ENCODE measurements at places on chromosomes 2 and 18.
A peak's percentile ranks its signal among the peaks of the same experiment; 100 is the strongest.

DNA sequence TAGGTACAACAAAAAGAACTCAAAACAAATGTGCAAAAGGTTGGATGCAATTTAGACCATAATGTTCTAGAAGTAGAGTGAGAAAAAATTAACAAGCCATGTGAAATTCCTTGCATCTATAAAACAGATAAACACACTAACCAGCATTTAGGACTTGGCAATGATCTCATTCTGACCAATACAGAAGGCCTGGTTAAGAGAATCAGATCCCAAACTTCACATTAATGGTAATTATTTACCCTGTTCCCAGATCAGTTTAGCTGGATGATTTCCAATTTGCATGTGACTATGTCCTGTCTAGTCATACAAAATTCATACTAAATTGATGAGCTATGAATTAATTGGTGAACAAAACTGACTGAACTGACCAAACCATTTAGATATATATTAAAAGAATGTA, 98.4 kb upstream of the FIGN start:
- no peak for DNase-seq

- DNase-seq, result no peak
Measured at GRCh38 chr2:76159042-76159648, 448.4 kb upstream of the GCFC2 start.

DNA sequence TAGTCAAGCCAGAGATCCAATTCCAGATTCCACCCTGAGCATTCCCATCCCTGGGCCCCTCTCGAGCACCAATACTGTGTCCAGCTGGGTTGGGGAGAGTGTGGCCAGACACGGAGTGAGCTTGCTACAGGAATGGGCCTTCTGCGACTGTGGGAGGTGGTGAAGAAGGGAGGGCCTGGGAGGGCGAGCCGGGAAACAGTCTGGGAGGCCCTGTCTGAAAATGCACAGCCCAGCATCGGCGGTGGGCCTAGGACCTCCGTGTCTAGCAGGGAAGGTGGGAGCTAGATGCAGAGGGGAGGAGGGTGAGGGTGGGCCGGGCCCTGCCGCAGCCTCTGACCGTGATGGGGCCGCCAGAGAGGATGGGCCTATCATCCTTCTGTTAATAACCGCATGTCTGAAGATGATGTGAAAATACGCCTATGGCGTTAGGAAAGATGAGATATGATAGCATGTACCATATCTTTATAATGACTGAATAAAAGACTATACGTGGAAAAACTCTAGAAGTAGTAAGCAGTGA, 1.9 kb upstream of the OTOS start:
- no peak for DNase-seq

- DNase-seq, result no peak
Measured at GRCh38 chr2:112834396-112835037, 2.1 kb downstream of the IL1B start.

DNA sequence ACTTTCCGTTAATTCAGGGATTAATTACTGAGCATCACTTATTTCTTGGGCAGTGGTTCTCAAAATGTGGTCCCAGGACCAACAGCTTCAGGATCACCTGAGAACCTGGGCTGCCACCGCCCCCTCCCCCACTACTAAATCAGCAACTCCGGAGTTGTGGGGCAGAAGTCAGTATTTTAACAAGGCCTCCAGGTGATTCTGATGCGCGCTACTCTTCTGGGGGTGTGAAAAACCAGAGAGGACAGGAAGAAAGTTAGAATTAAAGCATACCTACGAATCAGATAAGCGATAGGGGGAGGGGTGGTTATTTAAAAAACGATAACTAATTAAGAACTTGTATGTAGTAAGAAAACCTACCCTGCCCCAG, 319 bp downstream of the ZSCAN30 start:
- DNase-seq, result peak; percentile 33

GRCh38 chr2:145743011-145743410, 1223.1 kb upstream of the ZEB2 start:
- no peak for DNase-seq

GRCh38 chr2:216495656-216496055, 3.0 kb upstream of the RPL37A start:
- DNase-seq, result no peak

DNA sequence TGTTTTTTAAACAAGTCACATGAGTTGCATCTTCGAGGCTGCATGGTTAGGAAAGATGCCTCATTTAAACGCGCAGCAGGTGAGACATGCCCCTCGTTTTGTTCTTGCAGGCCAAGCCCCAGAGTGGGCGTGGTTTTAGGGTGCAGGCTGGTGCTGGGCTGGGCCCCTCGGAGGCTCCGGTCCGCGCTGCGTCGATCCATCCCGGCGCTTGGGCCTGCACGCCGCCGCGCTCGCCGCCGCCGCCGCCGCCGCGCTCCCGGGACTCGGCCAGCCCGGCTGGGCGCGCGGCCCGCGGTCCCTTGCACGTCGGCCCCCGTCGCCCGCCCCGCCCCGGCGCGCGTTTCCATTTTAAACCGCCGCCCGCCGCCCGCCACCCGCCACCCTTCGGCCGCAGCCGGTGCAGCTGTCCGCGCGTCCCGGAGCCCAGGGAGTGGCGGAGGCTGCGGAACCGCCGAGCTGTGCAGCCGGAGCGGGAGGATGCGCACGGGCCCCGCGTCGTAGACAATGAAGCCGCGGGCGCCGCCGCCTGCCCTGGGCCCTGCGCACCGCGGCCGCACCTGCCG, 175.5 kb downstream of the AGAP1 start:
- DNase-seq, result no peak

DNA sequence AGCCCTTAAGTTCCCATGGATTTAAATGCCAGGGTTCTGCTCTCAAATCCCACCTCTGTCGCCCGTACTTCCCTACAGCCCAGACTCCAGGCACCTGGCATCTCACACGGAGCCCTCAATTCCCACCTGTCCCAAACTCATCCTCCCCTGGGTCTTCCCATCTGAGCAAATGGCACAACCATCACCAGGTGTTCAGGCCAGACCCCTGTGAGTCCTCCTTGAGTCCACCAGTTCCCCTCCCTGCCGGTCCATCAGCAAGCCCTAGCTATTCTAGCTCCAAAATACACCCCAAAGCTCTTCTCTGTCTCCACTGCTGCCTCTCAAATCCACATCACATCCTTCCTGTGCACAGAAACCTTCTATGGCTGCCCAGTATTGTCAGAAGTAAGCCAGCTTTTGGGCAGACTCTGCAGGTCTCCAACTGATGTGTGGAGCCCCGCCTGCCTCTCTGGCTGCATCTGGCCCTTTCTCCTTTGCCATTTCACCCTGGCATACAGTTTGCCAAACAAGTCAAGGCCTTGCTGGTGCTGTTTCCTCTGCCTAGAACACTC, 67.7 kb downstream of the DNMT3A start:
- DNase-seq, result no peak
